ENCODE measurements at places on chromosomes 12 and 14. TPM values are rescaled to one million over a fixed set of nuclear protein-coding genes. Genes with fewer than 3 reads are reported as not detected.

TAS2R31 gene
- total RNA-seq, result 0.27 TPM

GNB3 gene
- total RNA-seq, result 0.57 TPM

A2ML1 gene
- total RNA-seq, result not detected

TSPAN19 gene
- total RNA-seq, result not detected

DNA sequence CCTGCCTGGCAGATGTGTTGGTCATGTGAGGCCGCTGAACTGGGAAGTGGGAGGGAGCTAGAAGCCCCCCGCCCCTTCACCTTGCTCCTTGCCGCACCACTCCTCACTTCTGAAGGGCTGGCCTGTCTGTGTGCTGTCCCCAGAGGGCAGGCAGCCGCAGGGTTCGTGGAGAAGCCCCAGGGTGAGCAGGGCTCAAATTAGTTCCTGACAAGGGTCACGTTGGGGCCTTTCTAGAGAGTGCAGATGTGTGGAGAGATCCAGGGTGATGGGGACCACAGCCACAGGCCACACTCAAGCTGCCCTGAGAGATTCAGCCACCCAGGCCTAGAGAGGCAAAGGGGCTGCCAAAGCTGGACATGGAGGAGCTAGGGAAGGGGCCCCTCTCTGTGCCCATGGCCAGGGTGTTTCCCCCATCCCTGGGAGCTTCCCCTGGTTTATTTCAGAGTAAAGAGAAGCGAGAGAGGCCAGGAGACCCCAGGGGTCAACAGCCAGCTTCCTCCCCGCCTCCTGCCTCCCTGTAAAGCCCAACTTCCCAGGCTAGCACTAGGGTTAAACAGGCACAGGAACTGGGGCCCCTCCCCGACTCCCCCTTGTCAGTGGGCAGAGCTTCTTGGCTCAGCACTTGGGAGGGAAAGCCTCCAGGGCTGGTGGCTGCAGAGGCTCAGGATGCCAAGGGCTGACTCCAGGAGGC, 16.2 kb downstream of the SLC25A29 start:
- no peak for DNase-seq

- peak; percentile 46 for DNase-seq
Measured at GRCh38 chr12:117854339-117855012, 114.3 kb downstream of the KSR2 start.

- no peak for DNase-seq
Measured at GRCh38 chr12:50296554-50296953, 13.2 kb upstream of the LIMA1 start.

- DNase-seq, result no peak
Measured at GRCh38 chr12:76226397-76226796, 121.8 kb downstream of the BBS10 start.

DNA sequence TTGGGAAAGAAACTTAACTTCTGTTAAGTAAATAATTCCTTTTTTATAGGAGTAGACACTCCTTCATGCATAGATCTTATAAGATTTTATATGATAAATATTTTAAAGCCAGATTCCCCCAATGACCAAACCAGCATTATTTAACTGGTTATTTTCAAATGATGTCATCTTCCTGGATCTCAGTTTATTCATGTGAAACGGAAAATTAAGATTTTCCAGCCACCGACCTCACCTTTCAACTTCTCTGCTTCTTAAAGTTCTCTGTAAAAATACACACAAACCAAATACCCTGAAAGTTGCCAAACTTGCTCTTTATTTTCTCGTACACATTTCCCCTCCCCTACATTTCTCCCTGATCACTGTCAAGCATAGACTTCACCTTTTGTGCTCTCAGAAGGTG, 364.2 kb downstream of the GALC start:
- no peak for DNase-seq

GRCh38 chr12:53279283-53279869, 11.3 kb downstream of the ESPL1 start:
- no peak for DNase-seq

DNA sequence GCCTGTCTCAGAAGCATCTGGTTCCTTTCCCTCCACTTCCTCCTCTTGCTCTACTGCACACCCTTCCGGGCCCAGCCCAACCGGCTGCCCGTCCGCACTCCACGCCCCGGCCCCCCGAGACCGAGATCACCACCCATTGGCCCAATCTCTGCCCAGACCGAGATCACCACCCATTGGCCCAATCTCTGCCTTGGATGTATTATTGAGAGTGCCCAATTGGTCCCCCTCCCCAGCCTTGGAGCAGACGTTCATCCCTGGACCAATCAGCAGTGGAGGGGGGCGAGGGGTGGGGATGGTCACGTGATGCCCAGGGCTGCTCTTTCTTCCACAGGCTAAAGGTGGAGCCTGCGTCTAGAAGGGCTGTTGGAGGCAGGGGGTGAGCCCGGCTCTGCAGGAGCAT, 75.6 kb upstream of the TMEM132C start:
- DNase-seq, result no peak

- DNase-seq, result no peak
Measured at GRCh38 chr12:27585739-27586265, 61.8 kb downstream of the PPFIBP1 start.

GRCh38 chr12:115249671-115250278, 565.8 kb upstream of the TBX3 start:
- DNase-seq, result no peak

DNA sequence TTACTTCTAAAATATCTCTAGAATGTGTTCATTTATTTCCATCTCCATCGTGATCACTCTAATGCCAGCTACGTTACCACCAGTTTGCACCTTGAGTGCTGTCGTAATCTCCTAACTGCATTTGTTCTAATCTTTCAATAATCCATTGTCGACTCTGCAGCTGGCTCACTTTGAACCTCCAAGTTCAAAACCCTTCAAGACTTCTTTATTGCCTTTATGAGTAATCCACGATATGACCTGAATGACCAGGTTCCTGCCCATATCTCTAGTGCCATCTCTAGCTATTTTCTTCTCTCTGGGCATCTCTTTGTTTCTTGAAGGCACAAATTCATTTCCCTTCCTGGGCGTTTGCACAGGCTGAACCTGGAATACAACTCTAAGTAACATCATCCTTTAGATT, 76.7 kb downstream of the SRGAP1 start:
- peak; percentile 52 for DNase-seq
